ENCODE measurements at places on chromosomes 7 and 10.
A peak's percentile ranks its signal among the peaks of the same experiment; 100 is the strongest.

GRCh38 chr10:132371641-132372081 is 25.3 kb upstream of the PWWP2B start:
- no peak overlapping the region for H3K4me3 ChIP-seq
- peaks cover 4% of the 10 kb centered on the region for H3K27me3 ChIP-seq
- peaks cover 7% of the 10 kb centered on the region for H3K36me3 ChIP-seq
- no peaks in the 10 kb centered on the region for H3K4me1 ChIP-seq
- DNase-seq: no peak

DNA sequence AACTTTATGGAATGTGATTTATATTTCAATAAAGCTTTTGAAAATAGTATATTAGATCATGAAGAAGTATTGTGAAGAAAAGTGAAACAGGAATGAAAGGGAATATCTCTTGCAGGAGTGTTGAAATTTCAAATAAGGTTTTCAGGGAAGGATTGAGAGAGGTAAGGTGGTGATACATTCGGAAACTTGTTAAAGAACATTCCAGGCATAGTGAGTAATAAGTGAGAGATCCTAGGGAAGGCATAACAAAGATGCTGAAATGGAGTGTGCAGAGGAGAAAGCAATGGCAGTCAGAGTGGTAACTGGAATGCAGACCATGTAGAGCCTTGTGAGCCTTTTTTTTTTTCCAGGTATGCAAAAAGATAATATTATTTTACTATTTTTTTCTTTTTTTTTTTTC is 4.1 kb downstream of the OR9A4 start:
- H3K4me1 ChIP-seq: no peaks in the 10 kb centered on the region
- H3K36me3 ChIP-seq: no peaks in the 10 kb centered on the region
- no peaks in the 10 kb centered on the region for H3K27me3 ChIP-seq

- no peaks in the 10 kb centered on the region for H3K27me3 ChIP-seq
- H3K4me1 ChIP-seq: peaks cover 25% of the 10 kb centered on the region
- DNase-seq: no peak
- H3K27ac ChIP-seq: no peak overlapping the region
Measured at GRCh38 chr10:118971876-118972275, 57.6 kb upstream of the NANOS1 start.

DNA sequence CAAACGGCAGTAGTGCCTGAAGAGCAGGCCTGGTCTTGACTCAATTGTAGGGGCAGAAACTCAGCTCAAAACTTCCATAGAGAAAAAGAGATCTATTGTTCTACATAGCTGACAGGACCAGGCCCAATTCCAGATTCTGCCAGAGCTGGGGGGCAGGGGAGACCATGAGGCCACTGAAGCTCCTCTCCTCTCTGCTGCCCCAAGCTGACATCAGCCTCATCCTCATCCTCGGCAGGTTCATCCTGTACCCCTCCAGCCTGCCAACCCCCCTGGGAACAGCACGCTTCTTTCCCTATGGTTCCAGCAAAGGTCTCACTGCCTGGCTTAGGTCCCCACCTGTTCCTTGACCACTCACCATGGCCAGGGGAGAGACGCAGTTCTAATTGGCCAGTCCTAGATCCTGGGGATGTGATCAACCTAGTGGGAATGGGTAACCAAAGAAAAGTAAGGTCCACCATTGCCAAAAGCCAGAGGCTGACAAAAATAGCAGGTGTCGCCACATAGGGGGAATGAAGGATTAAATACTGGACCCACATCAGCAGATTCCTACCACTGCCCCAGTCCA is 42.9 kb downstream of the CCDC3 start:
- peaks cover 28% of the 10 kb centered on the region for H3K27me3 ChIP-seq
- H3K36me3 ChIP-seq: no peaks in the 10 kb centered on the region
- no peak overlapping the region for H3K27ac ChIP-seq
- no peak for DNase-seq

DNA sequence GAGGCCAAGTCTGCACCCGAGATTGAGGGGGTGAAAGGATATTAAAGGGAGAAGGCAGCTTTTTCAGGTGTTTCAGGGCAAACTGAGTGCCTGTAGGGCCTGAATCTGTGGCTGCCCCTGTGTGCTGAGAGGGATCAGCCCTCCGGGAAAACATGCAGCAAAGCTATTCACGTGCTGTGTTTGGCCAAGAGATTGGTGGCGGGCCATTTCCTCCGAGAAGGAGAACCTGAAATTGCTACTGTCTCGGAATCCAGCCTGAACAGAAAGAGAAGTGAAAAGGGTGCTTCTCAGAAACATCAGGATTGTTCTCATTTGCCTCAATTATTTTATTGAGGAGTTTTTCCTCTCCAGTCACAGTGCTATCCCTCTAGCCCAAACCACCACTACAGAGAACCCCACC is 16.0 kb downstream of the GIMAP5 start:
- H3K27ac ChIP-seq: peak overlapping the region; percentile 83
- H3K4me3 ChIP-seq: no peak overlapping the region
- peaks cover 59% of the 10 kb centered on the region for H3K4me1 ChIP-seq
- no peaks in the 10 kb centered on the region for H3K27me3 ChIP-seq
- DNase-seq: no peak
- no peaks in the 10 kb centered on the region for H3K36me3 ChIP-seq

GRCh38 chr10:131843089-131843595 is 57.7 kb upstream of the PPP2R2D start:
- H3K27me3 ChIP-seq: peaks cover 30% of the 10 kb centered on the region
- H3K4me3 ChIP-seq: no peak overlapping the region
- no peaks in the 10 kb centered on the region for H3K4me1 ChIP-seq
- no peaks in the 10 kb centered on the region for H3K36me3 ChIP-seq
- no peak overlapping the region for H3K27ac ChIP-seq
